ENCODE measurements at places on chromosomes 12 and 14. TPM values are rescaled to one million over a fixed set of nuclear protein-coding genes. Genes with fewer than 3 reads are reported as not detected.
A peak's percentile ranks its signal among the peaks of the same experiment; 100 is the strongest.

DNA sequence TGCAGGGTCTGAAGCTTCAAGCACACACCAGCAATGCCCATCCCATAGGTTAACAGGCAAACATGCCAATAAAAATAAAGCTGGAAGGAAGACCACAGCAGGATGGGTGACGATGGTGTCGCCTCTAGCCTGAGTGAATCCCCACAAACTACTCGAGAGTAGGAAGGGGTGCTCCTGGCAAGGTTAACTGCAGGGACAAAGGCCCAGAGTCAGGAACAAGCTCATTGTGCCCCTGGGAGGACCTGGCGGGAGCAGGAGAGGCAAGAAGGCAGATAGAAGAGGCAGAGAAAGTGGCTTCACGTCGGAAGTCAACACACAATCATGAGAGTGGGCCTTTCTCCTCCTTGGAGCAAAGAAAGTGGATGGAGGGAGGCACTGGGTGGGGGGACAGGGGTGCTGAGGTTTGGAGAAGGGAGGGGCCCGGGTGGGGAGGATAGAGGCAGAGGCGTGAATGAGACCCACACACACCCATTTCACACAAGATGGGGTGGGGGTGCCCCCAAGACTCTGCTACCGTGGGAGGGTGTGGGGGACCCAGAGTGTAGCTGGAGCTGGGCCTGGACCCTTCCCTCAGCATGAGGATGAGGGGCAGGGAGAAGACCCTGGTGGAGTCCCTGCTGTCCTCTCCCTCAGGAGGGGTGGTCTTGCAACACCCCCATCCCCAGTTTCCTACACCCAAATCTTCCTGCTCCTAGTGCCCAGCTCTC is 43.1 kb downstream of the DIO3 start:
- no peak overlapping the region for H3K27ac ChIP-seq
- no peak overlapping the region for H3K4me3 ChIP-seq

DNA sequence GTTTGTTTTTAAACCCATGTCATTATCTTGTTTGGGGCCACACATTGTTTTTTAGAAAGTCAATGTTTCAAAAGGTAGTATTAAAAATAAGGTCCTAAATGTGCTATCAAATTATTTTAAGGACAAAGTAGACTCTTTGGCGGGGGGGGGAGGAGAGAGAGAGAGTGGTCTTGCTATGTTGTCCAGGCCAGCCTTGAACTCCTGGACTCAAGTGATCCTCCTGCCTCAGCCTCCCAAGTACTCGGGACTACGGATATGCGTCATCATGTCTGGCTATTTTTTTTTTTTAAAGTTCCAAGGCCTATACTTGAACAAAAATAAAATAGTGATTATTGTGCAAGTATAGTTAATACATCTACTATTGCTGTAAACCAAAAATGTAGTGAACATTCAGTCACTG is 26.2 kb downstream of the PAWR start:
- no peak overlapping the region for H3K4me3 ChIP-seq
- DNase-seq: no peak
- H3K4me1 ChIP-seq: no peaks in the 10 kb centered on the region
- H3K27ac ChIP-seq: no peak overlapping the region
- H3K36me3 ChIP-seq: no peaks in the 10 kb centered on the region
- H3K27me3 ChIP-seq: no peaks in the 10 kb centered on the region

DNA sequence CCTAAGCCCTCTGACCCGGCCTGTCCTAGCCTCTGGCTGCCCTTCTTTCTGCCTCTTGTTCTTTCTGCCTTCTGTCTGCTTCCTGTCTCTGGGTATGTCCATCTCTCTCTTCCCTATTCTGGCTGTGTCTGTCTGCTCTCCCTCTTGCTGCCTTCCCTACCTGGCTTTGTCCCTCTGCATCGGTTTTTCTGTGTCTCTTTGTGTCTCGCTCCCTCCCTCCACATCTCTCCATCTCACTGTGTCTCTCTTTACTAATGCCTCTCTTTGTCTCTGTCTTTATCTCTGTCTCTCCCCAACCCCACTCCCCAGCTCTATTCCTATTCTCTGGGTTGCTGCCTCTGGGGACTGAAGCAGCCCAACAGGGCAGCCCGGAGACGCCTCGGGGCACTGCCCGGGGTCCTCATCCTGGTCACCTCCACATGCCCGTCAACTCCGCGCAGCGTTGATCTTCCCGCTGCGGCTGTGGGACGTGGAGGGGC is 10.1 kb downstream of the SHMT2 start:
- peaks cover 64% of the 10 kb centered on the region for H3K4me1 ChIP-seq
- peak overlapping the region; percentile 91 for H3K4me3 ChIP-seq
- H3K27me3 ChIP-seq: peaks cover 78% of the 10 kb centered on the region
- H3K27ac ChIP-seq: peak overlapping the region; percentile 81

ETNK1 gene
- 51.7 TPM for total RNA-seq

Measured in activated naive CD8-positive, alpha-beta T cell treated with anti-CD3 and anti-CD28 coated beads for 36 hours (primary cell).